CD4-positive, alpha-beta T cell treated with Interleukin-1 beta for 1 hour (primary cell): ENCODE measurements at places on chromosomes 4 and X.

- peak; percentile 61 for DNase-seq
These were observed at the start of gene ARL9 for GRCh38 chr4:56505269-56506130. TSS of gene ARL9 (plus strand) at chr4:56505791. CDS start at chr4:56505863, 72 bp downstream.

DNA sequence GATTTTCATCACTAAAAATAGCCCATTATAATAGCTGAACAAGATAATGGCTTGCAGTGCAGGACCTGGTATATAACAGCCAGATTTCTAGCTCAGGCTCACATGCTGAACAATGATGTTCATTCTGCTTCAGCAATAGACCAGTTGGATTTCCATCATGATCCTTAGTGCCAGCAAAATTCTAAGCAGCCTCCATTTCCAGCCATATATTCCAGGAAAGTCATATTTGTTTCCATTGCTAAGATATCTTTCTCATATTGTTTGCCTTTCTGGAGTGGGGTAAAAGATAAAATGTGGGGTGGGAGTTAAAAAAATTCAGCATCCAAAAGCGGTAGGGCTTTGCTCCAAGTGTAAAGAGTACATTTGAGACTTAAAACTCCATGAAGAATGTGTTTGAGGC is 2344.1 kb downstream of the PCDH7 start:
- no peak for DNase-seq

- DNase-seq: no peak
These were observed 22.7 kb downstream of the SMPX start for GRCh38 chrX:21735038-21735767.

DNA sequence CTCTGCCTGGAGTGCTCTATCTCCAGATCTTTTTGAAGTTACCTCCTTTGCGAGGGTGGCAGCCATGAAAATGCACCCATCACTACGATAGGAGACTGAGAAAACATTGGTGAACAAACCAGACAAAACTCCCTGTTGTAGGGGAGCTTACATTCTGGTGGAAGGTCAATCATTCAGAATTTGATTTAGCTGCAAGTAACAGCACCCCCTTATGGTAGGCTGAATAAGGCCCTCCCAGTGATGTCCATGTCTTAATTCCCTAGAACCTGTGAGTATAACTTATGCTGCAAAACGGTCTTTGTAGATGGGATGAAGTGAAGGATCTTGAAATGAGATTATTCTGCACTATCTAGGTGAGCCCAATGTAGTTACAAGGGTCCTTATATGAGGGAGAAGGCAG is 5.6 kb upstream of the TEC start:
- DNase-seq: no peak

GRCh38 chr4:104743215-104743653 is 248.5 kb upstream of the CXXC4 start:
- DNase-seq: no peak

GRCh38 chr4:170497689-170498088 is 407.9 kb upstream of the AADAT start:
- DNase-seq: no peak

DNA sequence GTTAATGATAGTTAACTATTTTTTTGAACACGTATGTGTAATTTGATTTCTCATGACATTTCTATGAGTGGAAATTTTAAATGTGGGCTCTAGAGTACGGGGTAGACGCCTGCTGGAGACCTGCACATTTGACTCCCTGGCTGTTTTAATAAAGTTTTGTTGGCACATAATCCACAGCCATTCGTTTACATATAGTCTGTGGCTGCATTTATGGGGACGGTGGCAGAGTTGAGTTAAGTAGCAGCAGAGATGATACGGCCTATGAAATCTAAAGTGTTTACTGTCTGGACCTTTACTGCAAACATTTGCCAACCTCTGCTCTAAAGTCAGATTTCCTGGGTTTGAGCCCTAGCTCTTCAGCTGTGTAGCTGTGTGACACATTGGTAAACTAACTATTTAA is 118.8 kb downstream of the CHRNA9 start:
- DNase-seq: no peak

DNA sequence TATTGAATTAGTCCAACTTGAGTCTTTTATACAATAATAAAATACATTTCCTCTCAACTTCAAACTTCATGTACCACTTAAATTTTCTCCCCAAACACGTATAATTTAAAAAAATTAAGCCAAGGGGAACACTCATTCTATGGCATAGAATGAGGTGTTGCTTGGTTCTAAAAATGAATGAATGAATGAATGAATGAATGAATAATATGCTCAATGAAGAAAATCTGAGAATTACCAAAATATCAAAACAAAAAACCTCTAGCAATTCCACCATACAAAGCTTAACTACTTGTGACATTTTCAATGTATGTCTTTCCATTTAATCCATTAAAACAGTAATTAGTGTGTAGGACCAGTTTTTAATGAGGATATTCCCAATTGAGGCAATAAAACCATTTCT is 62.7 kb upstream of the PLAC8 start:
- no peak for DNase-seq

DNA sequence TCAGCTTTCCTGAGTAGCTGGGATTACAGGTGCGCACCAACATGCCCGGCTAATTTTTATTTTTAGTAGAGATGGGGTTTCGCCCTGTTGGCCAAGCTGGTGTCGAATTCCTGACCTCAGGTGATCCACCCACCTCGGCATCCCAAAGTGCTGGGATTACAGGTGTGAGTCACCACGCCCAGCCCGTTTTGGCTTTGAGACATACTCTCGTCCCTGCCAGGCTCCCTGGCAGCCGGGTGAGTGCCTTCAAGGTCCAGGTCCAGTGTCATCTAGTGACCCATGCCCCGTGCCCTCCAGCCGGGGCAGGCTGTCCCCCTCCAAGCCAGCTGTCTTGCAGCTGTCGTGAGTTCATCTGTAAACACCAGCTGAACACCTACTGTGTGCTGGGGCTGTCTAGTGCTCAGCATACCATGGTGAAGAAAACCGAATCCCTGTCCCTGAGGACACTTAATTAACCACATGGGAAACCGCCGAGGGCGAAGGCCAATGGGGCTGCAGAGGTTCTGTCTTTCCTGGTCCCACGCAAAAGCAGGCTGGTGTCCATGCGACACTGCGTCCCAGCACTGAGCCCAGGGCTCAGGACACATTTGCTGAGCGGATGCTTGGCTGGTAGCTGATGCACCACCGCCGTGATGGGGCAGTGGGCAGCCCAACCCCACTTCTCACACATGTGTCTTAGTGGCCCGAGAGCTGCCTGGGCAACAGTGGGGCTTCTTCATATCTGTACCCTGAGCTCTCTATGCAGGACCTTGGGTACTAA is 21.9 kb downstream of the NSG1 start:
- DNase-seq: no peak

DNA sequence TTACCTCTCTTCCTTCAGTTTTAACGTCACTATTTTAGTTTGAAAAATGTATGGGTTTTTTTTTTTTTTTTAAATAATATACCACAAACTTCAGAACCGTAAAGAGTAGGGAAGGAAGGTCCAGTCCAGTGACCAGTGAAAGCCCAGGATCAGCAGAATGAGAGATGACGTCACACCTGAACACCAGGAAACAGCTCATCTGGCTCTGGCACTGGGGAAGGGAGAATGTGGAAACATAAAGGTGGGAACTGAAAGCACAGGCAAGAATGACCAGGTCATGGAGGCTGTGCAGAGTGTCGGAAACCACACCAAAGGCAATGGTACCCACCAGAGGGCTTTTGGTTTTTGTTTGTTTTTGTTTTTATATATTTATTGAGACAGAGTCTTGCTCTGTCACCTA is 141.2 kb downstream of the DHX15 start:
- no peak for DNase-seq

GRCh38 chr4:165208741-165209388 is 1.5 kb downstream of the KLHL2 start:
- DNase-seq: no peak

DNA sequence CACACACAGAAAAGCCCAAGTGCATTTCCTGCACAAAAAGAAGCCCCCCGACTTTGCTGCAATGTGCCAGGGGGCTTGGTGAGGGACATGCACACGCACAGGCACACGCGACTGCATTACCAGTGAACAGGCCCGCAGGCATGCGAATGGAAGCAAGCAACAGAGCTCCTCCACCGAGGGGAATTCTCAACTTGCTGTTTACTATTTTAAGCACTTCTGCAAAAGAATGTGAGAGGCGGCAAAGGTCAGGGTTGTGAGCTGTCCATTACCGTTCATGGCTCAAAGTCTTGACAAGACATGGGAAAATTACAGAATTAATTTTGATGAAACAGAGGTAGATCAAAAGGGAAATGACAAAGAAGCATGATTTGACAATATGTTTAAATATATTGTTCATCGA is 342.5 kb upstream of the NOCT start:
- DNase-seq: no peak

- DNase-seq: no peak
These were observed 107.8 kb upstream of the MYOZ2 start for GRCh38 chr4:119027811-119028210.

GRCh38 chr4:178450614-178451013 is 1008.4 kb upstream of the AGA start:
- no peak for DNase-seq

- peak; percentile 62 for DNase-seq
These were observed 1.4 kb downstream of the ELOVL6 start for GRCh38 chr4:110196871-110197528.

GRCh38 chrX:102995316-102995715 is 58.2 kb downstream of the RAB40AL start:
- DNase-seq: no peak

DNA sequence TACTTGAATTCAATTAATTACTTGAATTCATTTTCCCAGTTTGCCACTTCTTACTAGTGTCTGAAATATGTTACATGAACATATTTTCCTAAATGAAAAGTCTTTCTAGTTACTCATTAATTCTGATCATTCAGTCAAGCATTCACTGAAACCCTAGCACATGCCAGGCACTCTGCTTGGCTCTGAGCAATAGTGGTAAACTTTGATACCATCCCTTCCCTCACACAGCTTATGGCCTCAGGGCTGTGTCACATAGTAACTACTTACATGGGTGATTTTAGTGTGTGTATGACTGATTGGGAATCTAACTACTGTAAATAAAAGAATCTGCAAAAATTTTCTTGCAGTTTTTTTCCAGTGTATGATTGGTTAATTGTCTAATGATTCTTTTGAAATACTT is 32.7 kb downstream of the METAP1 start:
- no peak for DNase-seq

- DNase-seq: no peak
These were observed 38.4 kb downstream of the AREG start for GRCh38 chr4:74483226-74483911.

GRCh38 chrX:50073601-50074000 is 127.2 kb downstream of the AKAP4 start:
- no peak for DNase-seq

DNA sequence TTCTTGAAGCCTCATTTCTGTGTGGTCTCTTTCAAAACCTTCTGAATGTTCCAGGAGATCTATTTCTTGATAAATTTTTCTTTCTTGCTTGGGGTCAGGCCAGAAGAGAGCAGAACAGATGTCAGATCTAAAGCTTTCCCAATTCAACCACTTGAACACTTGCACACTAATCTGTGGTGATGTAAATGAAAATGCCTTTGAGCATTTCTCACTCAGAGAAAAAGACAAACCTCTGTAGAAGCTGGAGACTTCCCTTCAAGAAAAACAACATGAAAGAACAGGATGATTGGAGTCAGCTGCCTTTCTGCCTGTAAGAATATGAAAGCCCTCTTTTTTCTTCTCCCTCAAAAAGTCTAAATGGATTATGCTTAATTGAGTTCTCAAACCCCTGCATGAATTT is 11.2 kb downstream of the IGFBP7 start:
- no peak for DNase-seq

DNA sequence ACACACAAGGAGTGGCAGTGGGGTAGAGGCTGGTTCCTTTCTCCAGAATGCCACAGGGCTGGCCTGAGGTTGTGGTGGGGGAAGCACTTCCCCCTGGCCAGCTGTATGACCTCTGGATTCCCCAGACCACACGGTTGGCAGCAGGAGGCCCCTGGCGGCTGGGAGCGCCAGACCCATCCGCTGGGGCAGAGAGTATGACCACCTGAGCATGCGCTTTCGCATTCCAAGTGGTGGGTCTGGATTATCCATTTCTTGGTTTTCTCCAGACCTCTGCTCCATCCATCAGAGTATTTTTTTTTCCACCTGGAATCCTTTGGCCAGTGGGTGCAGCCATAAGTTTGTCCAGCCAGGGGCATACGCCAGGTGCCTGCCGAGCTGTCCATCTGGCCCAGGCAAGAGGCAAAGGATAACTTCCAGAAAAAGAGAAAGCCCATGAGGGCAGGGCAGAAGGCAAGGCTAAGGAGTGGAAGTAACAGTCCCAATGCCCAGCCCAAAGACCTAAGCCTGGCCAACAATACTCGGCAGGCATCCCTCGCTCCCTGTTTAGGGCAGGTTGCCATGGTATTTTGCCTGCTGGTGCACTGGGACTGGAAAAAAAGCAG is 39.3 kb downstream of the NHSL2 start:
- no peak for DNase-seq

DNA sequence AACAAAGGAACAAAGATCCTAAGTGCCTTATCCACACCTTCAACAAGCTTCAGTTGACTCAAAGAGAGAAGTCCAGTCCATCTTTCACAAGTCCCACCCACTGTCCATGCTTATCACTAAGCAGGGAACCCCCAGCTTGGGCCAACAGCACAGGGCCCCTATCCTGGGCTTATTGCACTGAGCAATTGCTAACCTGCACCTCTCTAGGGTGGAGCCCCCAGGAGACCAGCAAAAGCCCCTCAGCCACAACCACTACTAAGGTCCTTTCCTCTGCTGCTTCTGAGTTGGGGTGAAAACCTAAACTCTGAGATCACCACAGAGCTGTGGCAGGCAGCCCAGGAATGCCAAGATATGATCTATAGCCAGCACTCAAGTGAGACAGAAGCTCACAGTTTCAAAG is 96.7 kb upstream of the PBDC1 start:
- DNase-seq: no peak

DNA sequence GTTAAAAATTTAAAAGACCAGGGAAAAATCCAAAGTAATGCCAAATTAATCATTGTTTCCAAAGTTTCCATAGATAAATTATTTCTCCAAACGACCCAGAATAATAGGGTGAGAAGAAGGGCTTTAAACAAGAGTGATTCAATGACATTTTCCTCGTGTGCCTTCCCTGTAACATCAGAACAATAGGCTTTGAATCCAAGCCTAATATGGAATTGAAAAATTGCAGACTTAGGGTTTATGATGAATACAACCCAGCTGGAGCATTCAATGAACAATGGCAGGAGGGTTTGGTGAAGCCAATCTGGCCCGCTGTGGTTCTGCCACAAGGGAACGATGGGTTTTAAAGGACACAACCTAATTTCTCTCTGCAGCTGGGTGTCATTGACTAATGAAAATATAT is 94.2 kb downstream of the CBLL2 start:
- no peak for DNase-seq

- DNase-seq: no peak
These were observed 157.7 kb downstream of the SMIM20 start for GRCh38 chr4:26071688-26072087.

GRCh38 chr4:57064811-57065711 is 45.1 kb downstream of the IGFBP7 start:
- no peak for DNase-seq

- no peak for DNase-seq
These were observed 73.9 kb upstream of the TAF9B start for GRCh38 chrX:78213331-78213730.

GRCh38 chr4:82587826-82588540 is 26.2 kb upstream of the TMEM150C start:
- no peak for DNase-seq
